Erythroblast (primary cell): ENCODE measurements at places on chromosomes 12 and 14.

- no peak for DNase-seq
Measured at GRCh38 chr14:31879661-31880348, 197.3 kb upstream of the ARHGAP5 start.

DNA sequence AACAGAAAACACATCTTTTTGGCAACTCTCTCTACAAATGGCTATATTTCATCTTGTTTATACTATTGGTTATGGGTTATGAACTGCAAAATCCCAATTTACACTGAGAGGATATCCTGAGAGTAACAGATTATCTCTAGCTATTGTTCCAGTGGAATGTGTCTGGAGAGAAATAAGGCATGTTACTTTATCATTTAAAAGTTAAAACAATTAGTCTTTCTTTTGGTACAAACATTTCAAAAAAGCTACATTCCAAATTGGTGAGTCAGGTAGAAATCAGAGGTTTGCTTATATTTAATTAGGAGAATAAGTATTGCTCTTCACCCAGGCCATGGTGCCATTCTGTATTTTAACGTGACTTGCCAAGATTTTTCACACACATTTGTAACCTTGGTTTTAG, 411.6 kb downstream of the CCER1 start:
- no peak for DNase-seq

DNA sequence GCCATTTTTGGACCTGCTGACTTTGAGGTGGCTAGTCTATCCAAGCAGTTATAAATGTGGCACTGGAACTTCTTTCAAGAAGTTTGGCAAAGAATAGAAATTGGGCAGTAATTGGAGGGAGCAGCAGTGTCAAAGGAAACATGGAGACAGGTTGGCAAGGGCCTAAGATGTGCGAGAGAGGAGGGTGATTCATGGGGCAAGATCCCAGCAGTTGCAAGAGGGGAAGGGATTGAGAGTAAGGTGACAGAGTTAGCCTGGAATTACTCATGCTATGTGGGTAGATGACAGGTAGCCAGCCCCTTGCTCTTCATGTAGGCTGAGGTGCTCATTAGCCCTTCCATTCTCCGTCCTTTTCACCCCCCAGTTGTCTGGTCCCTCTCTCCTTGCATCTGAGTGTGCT, 42.2 kb downstream of the FBXL14 start:
- no peak for DNase-seq

GRCh38 chr12:4446335-4446734, 720 bp upstream of the FGF6 start:
- DNase-seq: no peak

DNA sequence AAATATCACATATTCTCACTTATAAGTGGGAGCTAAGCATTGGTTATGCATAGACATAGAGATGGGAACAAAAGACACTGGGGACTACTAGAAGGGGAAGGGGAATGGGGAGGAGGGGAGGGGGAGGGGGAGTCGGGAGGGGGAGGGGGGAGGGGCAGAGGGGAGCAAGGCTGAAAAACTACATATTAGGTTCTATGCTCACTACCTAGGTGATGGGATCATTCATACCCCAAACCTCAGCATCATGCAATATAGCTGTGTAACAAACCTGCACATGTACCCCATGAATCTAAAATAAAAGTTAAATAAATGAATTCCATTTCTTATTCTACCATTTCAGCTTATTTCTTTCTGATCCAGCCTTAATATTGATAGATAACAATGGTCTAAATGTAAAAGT, 21.9 kb upstream of the PTCSC3 start:
- DNase-seq: no peak

- DNase-seq: no peak
Measured at GRCh38 chr14:63032076-63032475, 13.2 kb downstream of the KCNH5 start.

DNA sequence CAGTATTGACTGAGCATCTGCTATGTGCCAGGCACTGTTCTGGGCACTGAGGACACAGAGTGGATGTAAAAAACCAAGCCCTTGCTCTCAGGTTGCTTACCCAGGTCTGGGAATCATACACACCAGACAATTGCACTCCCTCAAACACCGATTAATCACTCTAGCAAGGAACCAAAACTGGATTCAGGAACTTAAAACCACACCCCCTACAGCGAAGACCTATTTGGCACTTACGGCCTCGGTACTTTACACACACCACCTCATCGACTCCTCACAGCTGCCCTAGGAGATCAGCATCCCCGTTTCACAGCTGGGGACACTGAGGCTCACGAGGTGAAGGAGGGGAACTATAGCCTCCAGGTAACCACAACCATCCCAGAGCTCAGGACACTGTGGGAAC, 1.6 kb downstream of the GLTP start:
- no peak for DNase-seq

DNA sequence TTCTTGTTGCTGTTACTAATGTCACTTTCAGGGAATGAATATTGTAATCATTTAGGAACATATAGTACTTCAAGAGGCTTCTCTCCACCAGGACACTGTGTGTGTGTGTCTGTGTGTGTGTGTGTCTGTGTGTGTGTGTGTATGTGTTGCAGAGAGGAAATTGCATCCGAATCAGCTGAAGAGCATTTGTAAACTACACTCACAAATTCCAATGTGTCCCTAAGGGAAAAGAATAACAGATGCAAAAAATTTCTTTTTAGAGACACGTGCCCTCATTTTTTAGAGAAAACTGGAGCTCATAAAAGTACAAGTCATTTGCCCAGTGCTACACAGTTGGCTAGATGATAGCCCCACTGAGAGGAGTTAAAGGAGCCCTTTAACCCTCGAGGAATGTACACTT, 168.8 kb downstream of the ANO4 start:
- no peak for DNase-seq

- DNase-seq: peak; percentile 86
Measured at GRCh38 chr12:79934281-79935020, 446 bp downstream of the PPP1R12A start.

GRCh38 chr12:122917507-122918121, 21.7 kb upstream of the VPS37B start:
- no peak for DNase-seq

- DNase-seq: no peak
Measured at GRCh38 chr12:119829439-119829838, 47.7 kb downstream of the CIT start.

GRCh38 chr14:65604936-65605335, 192.4 kb downstream of the FUT8 start:
- peak; percentile 16 for DNase-seq

DNA sequence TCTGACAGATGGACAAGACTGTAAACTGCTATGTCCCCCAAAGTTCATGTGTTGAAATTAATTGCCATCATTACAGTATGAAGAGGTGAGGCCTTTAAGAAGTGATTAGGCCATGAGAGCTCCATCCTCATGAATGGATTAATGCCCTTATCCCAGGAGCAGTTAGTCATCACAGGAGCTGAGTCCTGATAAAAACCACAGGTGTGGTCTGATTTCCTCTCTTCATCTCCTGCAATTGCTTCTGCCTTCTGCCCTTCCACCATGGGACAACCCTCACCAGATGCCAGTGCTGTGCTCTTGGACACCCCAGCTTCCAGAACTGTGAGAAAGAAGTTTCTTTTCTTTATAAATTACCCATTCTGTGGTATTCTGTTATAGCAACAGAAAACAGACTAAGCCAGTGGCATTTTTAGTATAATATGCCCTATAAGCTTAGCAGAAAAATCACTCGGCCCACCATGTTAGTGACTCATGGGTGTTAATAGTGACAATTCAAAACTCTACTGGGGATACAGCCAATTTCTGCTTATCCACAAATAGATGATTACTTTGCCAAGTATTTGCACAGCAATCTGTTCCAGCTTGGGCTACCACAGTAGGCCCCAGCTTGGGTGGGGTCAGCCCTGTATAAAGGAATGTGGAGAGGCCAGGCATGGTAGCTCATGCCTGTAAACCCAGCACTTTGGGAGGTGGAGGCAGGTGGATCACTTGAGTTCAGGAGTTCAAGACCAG, 129.0 kb upstream of the BCL2L14 start:
- no peak for DNase-seq

DNA sequence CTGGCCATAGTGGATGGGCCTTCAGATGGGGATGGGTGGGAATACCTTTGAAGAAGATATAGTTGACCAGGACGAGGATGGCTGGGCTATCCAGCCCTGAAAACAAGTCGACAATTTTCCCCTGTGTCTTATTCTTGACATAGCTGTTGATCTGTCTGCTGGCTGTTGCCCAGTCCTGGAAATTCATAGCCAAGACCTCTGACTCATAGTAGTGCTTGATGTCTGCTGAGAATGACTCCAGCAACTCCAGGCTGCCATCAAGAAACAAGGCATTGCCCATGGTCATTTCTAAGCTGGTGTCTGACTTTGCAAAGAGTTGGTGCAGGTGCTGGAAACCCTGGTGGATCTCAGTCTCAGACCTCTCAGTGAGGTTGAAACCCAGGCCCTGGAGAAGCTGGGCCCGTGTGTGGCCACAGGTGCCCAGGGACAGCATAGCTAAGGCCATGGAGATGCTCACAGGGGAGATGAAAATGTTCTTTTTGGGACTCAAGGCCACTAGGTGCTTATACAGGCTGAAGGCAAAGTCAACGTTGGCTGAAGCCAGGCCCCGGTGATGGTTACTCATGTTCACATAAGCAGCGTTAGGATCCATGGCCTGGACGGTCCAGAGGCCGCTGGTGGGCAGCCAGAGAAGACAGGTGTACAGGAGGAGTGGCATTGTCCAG, 9.0 kb downstream of the SERPINA6 start:
- no peak for DNase-seq

DNA sequence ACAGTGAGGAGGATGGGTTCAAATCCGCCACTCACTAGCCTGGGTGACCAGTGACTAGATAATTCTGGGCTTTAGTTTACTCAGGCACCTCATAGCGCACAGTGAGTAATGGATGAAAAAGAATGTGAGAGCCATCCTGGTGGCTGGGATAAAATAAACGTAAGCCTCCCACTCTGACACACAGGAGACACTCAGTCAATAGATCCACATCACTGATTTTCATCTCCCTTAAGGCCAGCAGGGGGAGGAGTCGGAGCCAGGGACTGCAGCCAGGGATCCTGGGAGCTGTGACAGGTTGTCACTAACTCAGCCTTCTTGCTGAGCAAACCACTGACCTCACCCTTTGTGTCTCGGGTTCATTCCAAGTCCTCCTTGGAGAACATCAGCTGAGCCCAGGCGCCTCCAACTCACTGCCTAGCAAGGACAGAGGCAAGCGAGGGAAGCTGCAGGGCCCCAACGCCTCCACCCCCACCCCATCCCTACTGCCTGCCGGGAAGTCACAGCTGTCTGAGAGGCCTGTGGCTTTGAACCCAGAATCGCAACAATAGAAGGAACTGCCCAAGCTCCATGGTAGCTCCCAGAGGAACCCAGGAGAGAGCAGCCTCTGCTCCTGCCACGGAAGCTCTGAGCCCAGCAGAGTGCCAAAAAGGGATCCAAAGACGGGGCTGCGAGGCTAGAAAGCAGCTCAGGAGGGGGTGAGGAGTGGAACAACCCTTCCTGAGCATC, 30.7 kb downstream of the PXN start:
- peak; percentile 25 for DNase-seq

- DNase-seq: no peak
Measured at GRCh38 chr12:27105746-27106536, 23.6 kb upstream of the C12orf71 start.

DNA sequence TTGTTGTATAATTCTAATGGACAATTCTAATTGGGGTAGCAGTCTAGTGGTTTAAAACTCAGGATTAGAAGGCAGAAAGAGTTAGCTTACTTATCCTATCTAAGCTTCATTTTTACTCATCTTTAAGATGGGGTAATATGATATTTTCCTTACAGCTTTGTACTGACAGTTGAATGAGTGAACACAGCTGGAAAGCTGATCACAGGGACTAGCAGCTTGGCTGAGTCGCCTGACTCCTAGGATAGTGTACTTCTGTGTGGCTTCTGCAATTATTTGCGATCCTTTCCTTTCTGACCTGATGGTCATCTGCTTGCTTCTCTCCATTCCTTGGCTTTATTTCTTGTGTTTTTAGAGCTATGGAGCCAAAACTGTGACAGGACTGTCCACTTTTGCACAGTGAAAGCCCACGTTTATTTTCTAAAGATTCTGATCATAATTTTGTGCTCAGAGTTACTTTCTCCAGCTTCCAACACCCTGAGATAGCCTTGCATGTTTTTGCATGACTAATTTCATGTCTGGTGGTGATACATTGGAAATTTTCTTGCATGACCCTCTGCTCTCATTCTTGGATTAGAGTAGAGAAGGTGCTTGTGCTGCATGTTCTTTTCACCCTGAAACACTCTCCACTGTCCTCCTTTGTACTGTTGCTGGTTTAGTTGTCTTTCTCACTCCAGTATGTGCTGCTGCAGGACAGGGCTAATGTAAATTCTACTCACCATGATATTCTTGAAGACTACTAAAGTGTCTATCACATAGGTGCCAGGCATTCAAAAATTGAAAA, 377.0 kb upstream of the ATP2B1 start:
- no peak for DNase-seq
